AG09309 (cell line): ENCODE measurements at places on chromosomes 13 and 19.

GRCh38 chr13:50236898-50237318 lies 221.7 kb downstream of the KCNRG start:
- DNase-seq, result no peak

- peak; percentile 52 for DNase-seq
These were observed at the start of gene NFIC for GRCh38 chr19:3365836-3366752. Gene NFIC (plus strand): TSS chr19:3366583. CDS start chr19:3366637, 54 bp downstream.

DNA sequence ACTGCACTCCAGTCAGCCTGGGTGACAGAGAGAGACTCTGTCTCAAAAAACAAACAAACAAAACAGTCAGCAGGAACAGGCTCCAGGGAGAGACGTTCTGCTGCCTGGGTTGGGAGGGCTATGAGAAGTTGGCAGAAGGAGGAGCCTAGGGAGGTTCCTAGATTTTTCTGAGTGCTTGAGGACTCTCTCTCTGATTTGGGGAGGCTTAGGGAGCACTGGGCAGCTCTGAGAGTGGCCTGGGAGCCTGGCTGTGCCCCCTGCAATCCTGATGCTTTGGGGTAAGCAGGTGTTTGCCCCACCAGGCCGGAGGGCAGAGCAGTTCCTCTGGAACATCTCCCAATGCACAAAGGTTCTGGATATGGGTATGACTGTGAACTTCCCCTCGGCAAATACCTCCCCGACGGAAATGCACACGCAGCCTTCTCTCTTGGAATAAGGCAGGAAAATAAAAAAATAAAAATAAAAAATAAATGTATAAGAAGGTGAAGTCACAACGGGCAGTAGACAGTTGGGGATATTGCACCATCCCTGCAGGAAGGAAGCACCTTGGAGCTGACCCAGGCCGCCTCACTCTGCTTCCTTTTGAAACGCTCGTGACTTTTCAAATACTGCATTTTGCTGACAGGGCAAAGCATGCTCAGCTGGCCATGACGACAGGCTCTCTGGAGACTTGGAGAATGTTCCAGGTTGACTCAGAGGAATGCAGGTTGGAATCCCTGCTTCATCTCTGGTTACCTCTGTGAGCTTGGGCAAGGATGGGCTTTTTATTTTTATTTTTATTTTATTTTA lies 26.5 kb upstream of the HOMER3 start:
- DNase-seq, result no peak

GRCh38 chr13:73481886-73482445 lies 423.2 kb downstream of the KLF5 start:
- DNase-seq, result no peak

- no peak for DNase-seq
These were observed 44.3 kb upstream of the SLC15A1 start for GRCh38 chr13:98796798-98797197.

DNA sequence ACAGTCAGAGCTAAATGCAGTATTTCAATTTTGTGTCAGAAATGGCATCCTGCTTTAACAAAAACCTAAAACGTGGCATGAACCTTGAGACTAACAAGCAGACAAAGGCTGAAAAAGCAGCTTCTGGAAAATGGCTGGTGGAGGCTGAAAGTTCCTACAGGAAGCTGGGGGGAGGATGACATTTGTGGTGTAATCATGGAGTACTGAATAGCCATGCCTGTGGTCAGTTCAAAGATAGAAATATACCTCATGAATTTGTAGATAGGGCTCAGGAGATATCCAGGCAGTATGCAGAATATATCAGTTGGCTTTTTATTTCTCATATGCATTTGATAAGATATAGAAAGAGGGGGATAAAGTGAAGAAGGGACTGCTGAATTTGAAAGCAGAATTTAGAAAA lies 181.7 kb downstream of the UQCRFS1 start:
- no peak for DNase-seq

GRCh38 chr13:20513466-20513995 lies 12.1 kb downstream of the CRYL1 start:
- DNase-seq, result no peak

DNA sequence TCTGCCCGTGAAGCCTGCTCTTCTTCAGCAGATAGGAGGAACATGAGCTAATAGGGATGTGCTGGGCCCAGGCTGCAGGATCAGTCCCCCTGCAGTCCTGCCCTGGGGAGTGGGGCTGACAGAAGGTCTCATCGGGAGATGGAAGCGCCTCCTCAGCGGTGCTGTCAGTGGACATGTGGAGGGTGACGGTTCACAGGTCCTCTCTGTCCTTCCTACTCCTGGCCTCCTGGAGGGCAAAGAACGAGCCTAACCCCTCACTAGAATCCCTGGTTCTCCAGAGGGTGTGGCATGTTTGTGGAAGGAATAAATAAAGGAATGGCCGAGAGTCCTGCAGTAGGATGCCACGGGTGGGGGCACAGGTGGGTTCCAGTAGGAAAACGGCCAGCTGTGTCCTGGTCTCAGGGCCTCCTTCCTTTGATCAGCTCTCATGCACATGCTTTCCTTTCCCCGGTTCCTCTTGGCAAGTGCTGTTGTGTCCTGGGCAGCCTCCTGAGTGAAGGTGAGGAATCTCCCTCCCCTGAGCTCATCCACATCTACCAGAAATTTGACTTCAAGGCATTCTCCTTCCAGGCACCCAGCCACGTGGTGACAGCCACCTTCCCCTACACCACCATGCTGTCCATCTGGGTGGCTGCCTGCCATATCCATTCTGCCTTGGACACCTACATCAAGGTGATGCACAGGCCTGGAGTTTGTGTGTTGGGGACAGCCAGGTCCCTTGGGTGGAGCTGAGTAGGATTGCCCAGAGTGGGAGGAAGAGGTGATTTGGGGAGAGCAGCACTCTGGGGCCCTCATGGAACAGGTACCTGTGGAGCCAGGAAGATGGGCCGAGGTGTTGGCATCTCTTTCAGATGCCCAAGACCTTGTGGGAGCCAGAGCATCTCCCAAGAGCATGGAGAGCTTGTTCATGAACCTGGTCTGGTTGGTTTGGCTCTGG lies 28.6 kb upstream of the ZNF492 start:
- DNase-seq, result no peak

GRCh38 chr19:4363571-4364304 lies 20.4 kb downstream of the MPND start:
- DNase-seq, result no peak

DNA sequence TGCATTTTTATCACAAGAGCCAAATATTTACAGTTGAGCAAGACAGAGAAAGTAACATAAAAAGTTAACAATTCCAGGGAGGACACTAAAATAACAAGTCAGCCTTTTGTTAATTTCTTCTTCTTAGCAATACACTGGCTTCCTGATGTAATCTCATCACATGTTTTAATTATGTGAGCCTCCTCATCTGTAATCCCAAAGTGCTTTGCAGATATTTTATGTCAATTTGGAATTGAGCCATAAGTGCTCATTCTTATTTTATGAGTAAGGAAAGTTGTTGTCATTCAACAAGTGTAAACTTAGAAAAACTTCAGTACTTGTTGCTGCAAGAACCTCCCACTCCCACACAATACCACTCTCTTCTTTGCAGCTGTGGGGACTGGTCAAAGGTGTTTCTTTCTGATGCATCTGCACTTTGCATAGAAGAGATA lies 223.6 kb downstream of the GPC6 start:
- DNase-seq, result peak; percentile 5

GRCh38 chr19:57954996-57955395 lies 7.5 kb upstream of the ZNF256 start:
- DNase-seq, result no peak

GRCh38 chr19:18591735-18592385 lies 3.3 kb downstream of the REX1BD start:
- DNase-seq, result peak; percentile 27

DNA sequence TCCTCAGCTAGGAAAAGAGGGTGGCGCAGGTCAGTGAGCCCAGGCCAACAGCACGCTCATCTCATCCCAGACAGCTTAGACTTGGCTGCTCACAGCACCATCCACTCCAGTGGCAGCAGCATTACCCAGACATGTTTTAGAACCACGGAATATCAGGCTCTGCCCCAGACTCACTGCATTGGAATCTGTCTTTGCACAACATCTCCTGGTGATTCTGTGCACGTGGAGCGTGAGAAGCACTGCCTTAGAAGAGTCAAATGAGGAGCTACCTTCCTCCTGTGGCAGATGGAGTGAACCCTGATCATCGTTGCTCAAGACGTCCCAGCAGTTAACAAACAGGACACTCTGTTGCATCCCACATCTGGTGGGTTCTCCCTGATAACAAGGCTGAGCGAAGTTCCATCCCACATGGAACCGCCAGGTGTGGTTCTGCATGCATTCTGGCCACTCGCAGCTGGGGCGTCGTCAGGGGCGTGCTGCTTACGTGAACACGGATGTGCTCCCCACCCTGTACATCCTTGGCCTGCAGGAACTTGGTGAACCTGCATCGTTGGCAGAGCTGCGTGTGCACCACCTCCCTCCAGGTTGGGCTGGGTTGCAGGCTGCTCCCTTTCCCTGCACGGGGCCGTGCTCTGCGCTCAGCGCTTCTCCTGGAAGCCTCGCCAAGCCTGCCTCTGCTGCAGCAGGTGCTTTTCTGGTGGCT lies 25.2 kb upstream of the ATP11A start:
- peak; percentile 11 for DNase-seq

GRCh38 chr19:45450012-45450333 lies 17.8 kb upstream of the FOSB start:
- DNase-seq, result no peak

GRCh38 chr19:57655443-57655842 lies 13.3 kb upstream of the ZSCAN4 start:
- DNase-seq, result no peak

DNA sequence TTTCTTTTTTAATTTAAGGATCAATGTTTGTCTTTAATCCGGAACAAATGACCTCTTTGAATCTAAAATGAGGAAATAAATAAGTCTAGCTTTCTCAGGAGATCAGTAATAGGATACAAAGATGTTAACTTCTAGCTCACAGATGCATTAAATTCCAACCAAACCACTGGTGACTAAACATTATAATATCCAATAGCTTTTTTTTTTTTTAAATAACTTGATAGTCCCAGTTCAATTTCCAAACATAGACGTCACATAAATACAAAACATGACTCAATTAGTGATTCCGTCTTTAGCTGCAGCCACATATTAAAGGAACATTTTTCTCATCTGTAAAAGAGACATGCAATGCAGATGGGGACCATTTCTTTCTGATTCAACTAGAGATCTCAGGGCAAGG lies 390.5 kb upstream of the PCDH9 start:
- no peak for DNase-seq

GRCh38 chr13:95201814-95202651 lies 99.2 kb downstream of the ABCC4 start:
- DNase-seq, result no peak

- DNase-seq, result no peak
These were observed 80.1 kb downstream of the ZNF486 start for GRCh38 chr19:20247016-20247683.

DNA sequence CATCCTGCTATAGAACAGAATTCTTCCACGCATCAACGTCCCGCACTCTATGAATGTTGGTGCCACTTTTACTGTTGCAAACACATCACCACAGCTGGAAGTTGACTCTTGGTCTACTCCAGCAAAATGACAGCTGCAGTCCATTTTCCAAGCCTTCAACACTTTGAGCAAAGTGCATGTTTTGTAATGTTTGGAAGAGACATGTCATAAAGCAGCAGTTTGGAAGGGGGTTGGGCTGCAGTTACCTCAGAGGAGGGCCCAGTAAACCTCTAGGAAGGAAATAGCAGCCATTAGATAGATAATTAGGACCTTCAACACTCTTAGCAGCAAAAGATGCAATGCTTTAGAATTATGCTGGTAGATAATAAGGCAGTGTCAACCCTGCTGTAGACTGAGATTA lies 323.6 kb downstream of the TDRD3 start:
- DNase-seq, result no peak

DNA sequence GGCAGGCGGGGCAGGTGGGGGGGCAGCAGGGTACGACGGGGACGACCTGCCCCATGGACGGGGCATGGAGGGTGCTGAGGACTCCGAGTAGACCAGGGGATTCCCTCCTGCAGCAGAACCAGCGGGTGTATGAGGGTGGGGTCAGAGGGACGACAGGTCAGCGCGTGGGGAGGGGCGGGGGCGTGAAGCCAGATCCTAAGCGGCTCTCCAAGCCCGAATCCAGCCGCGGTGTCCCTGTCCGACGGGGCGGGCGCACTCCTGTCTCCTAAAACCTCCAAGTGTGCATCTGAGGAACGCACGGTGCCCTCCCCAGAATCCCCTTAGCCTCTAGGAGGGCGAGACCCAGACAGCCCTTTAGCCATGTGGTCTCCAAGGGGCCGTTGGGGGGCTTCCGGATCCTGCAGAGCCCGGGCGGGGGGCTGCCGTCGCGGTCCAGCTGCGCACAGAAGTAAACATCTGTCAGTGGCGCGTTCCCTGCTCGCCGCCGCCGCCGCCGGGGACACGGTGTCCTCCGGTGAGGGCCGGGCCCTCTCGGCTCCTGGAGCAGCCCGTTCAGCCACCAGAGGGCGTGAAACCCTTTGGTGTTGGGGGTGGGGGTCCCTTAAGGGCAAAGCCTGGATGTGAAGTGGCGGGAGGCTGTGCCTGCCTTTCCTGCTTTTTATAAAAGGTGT lies 730 bp downstream of the NRTN start:
- no peak for DNase-seq

DNA sequence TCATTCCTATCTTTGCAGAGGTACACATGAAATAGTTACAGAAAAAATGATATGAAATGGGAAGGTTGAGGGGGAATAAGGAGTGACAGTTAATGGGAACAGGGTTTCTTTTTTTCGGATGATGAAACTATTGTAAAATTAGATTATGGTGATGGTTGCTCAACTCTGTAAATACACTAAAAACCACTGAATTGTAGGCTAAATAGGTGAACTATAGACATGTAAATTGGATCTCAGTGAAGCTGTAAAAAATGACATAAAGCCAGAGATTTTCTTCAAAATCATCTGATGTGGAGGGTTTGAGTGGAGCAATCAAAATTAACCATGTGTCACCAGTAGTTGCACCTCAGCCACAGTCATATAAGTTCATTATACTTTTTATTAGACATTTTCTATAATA lies 6.6 kb upstream of the FLT3 start:
- DNase-seq, result no peak

GRCh38 chr13:20428666-20429644 lies 96.7 kb downstream of the CRYL1 start:
- no peak for DNase-seq

- DNase-seq, result no peak
These were observed 717.9 kb downstream of the DIAPH3 start for GRCh38 chr13:59445812-59446211.

DNA sequence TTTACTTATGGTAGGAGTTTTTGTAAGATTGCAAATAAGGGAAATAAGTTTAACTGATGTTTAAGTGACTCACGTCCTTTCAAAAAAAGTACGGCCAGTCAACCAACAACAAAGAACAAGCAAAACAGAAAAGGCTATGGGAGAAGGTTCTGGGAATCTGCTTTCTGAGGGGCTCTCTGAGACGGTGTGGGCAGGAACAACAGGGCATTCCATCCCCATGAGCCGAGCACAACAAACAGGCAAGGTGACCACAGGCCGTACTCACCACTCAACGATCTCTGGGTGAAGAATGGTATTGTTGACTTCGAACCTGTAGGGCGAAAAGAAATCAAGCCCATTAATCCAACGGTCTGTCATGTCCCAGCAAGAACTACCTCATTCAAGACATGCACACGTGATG lies 43.8 kb downstream of the PEPD start:
- no peak for DNase-seq
